ENCODE measurements at places on chromosomes 7 and 10.
A peak's percentile ranks its signal among the peaks of the same experiment; 100 is the strongest.

GRCh38 chr7:132395361-132395760 lies 180.9 kb downstream of the PLXNA4 start:
- no peak for DNase-seq

- no peak for DNase-seq
These were observed at the start of gene BMI1 for GRCh38 chr10:22320591-22321155. TSS of gene BMI1 (plus strand) at chr10:22321099. CDS start at chr10:22326450, 5,351 bp downstream.

- DNase-seq = peak; percentile 78
These were observed 512.6 kb downstream of the PTPRN2 start for GRCh38 chr7:158074896-158075632.

DNA sequence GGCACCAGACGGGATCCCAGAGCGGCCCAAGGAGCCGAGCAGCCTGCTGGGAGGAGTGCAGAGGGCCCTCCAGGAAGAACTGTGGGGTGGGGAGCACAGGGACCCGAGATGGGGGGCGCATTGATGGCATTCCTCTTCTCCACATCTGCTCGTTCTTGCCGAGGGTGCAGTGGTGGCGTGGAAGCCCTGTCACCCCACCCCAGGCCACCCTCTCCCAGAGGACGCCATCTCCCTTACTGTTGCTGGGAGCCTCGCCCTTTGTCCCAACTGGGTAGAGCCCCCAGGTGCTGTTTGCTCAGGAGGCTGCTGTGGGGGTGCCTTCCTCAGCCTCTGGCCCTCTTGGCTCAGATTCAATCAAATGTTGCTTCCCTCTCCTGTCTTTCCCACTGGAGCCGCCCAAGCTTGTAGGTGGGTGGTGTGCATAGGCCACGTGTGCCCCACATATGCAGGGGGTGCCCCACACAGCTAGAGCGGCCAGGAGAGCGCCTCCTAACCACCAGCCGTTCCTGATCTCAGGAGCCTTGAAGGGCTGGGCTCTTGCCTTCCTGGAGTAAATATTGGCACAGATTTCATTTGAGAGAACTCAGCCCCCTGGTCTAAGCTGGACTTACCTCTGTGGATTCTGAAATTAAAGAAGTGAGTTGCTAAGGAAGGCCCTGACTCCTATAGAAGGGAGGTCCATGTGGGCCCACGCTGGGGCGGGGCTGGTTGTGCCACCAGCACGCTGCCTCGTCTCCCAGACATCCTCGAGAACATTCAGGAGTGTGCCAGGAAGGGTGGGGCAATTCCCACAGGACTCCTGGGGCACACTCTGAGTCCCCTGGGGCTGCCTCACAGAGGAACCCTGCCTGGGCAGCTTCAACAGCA lies 39.2 kb downstream of the ZNF467 start:
- DNase-seq = no peak

- DNase-seq = no peak
These were observed 6.7 kb upstream of the PILRA start for GRCh38 chr7:100366411-100367250.

DNA sequence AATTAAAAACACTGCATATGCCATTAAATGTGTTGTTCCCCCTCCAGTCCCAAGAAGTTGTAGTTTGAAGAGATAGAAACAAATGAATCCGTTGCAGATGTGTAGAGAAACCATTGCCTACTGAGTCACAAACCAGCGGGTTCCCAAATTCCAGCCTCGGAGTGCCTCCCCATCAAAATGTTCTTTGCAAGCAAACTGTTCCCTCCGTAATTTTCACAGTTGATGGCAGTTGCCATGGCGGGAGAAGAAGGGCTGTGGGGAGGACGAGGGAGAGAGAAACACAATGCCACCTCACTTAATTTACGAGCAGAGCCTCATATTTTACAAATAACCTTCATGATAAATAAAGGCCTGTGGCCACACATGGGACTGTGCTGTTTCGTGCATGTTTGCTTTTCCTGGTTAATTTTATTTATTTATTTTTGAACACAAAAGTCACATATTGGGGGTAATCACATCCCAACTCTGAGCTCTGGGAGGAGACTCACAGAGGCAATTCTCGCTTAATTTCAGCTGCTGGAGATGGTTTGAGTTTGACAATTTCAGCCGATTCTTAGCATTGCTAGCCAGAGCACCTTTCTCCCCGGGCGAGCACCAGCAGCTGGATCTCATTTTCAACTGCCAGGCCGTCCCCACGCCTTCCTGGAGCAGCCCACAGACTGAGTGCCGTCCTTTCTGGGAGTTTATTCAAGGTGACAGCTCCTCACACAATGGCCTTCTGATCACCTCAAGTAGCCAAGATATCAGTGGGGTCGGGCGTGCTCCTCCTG lies 1084.2 kb downstream of the KCNMA1 start:
- DNase-seq = no peak

DNA sequence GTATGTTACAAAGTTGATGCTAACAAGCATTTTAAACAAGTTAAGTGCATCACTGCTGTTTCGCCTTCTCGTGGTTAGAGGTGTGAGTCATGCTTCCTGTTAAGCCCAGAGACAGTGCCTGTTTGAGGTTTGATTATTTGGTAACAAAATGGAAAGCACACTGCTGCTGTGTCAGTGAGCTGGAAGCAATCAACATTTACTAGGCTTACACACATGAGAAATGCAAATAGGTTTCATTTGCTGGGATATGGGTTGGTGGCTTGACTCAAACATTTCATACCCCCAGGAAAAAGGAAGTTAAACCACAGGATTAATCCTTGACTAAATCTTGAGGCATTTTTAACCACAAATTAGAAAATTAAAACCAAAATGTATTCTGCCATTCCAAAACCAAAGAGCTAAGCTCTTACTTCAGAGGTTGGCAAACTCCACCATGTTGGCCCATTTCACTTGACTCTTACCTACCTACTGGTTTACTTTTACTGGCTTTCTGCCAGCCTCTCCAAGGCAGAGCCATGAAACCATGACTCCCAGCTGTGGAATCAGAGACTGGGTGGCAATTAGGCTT lies 139.2 kb downstream of the ETV1 start:
- DNase-seq = peak; percentile 87

- no peak for DNase-seq
These were observed 74.8 kb upstream of the HDAC9 start for GRCh38 chr7:18420748-18421147.

GRCh38 chr10:96560966-96561887 lies 25.6 kb downstream of the TM9SF3 start:
- no peak for DNase-seq

DNA sequence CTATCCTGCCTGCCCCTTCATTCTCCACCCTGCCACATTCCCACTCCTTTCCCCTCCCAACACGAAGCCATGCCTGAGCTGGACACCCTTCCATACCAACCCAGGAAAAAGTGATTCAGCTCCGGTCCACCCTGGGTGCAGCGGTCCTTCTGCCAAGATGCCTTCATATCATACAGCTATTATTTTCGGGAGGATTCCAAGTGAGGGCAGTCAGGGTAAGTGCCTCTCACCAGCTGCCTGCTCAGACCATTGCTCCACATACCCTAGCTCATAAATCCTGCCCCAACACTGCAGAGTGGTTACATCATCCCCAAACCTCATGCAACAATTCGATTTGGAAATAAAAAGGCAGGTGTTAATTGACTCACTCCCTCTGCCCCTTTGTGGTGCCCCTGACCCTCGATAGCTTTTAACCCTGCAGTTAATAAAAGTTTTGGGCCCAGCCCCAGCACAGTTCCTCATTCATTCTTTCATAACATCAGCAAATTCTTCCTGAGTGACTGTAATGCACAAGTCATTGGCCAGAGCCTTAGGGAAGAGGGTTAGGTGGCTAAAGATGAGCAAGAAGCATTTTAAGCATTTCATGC lies 42.6 kb downstream of the ZNF503 start:
- no peak for DNase-seq

GRCh38 chr7:105782391-105783042 lies 93.9 kb downstream of the ATXN7L1 start:
- no peak for DNase-seq

DNA sequence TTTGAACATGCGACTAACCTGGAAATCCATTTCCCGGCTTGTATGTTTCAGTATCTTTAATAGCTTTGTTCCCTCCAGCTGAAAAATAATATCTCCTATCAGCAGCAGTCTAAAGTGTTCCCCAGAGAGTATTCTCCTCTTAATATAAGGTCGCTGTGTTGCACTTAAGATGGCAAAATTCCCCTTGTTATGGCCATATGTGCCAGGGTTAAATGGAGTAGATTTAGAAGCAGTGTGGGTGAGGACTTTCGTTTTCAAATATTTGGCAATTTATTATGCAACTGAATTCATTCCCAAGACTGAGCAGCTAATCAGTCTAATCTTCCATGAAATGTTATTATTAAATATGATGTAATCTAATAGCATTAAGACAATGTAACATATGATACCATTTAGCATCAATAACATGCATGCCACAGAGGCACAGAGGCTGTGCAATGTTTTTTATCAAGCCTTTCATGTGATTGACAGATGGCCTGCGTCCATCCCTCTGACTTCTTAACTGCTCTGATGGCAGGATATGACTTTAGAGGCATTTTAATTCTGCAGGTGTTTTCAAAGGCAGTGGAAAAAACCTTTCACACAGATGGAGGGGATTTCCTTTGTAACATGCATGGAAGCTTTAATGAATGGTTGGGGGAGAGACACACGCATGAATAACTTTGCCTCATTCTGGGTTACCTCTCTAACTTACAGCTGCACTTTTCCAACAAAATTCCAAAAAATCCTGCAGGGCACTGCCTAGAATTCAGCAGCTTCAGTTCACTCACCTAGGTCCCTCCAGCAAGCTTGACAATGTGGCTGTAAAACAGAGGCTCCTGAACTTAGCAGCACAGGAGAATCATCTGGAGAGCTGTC lies 55.1 kb upstream of the ZPBP start:
- no peak for DNase-seq
